NCI-H187 treated with DMSO at 0.1 percent for 48 hours (cell line): ENCODE measurements at places on chromosomes 5 and 9.

GRCh38 chr5:17426104-17426749 lies 71.8 kb upstream of the TAF11L2 start:
- no peak for DNase-seq

- DNase-seq = no peak
Observed at GRCh38 chr5:174386306-174386705, 338.1 kb upstream of the MSX2 start.

GRCh38 chr5:128406803-128407202 lies 131.2 kb downstream of the FBN2 start:
- no peak for DNase-seq

DNA sequence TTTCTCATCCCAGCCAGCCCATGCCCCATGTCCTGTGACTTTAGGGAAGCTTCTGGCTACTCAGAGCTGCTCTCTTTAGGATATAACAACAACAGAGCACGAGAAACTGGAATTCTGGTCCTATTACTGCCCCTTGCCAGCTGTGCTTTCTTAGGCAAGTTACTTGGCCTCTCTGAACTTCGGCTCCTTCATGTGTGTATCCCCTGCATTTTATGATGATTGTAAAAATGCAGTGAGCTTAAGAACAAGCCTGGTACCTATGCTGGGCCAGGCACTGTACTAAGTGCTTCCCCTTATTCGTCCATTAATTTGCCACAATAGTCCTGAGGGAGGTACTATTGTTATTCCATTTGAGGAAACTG lies 54.5 kb downstream of the ABCA1 start:
- DNase-seq = no peak

DNA sequence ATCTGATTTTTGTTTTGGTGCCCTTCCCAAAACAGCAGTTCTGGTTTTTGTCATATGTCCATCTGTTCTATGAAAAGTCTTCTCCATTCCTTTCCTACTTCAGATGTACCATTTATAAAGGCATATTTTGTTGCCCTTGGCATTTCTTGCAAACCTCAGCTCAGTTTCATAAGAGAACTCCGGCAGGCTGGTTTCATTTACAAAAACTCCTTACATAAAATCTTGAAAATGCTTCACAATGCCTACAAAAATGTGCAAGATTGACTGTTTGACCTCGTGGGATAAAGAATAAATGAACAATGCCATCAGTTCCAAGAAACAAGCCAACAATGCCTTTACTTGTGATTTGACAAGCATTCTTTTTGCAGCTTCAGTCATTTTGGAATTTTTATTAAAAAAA lies 39.1 kb upstream of the CTNNAL1 start:
- no peak for DNase-seq

DNA sequence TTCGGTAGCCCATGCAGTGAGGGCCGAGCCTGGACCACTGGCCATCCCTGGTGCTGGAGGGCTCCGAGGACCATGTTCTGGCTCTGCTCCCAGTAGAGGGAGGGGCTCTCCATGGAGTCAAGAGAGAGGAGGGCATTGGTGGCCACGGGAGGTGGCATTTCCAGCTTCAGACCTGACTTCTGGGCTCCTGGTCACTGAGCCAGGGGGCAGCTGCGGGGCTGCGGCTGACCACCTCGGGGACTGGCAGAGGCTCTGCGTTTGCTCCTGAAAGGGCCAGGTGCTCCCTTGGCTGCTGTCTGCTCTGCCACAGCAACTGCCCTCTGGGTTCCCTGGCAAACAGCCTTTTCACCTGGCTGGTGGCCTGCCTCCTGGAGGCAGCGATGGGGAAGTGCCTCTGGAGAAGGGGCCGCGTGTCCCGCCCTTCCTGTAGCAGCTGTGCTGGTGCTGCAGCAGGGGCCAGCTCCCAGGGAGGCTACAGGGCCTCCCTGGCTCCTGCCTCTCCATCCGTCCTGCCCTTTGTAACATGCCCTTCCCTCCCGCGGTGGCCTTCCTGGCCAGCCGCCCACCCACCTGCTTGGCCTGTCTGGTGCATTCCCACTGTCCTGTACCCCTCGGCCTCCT lies 144.6 kb downstream of the CACNA1B start:
- DNase-seq = no peak

DNA sequence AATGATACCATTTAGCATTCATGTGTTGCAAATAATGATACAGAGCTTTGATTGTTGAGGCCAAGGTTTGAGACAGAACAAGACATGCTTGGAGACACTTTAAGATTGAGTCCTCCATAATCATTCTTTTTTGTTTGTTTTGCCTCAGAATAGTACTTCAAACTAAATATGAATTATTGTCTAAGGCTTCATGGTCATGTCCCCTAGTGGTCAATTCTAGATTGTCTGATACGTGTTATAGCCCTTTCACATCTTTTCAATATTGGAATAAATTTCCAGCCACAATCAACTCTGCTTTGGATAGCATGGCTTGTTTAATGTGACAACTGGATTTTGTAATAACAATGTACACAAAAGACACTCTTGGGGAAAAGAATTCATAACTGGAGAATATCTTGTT lies 64.2 kb downstream of the PRLR start:
- no peak for DNase-seq

GRCh38 chr5:58453306-58453705 lies 6.6 kb downstream of the PLK2 start:
- DNase-seq = no peak

GRCh38 chr5:163766936-163767670 lies 261.7 kb downstream of the MAT2B start:
- DNase-seq = no peak

GRCh38 chr5:97192580-97193354 lies 9.7 kb upstream of the RIOK2 start:
- DNase-seq = no peak

- no peak for DNase-seq
Observed at GRCh38 chr5:172425402-172425801, 28.9 kb downstream of the SH3PXD2B start.
